ENCODE measurements at places on chromosomes 5 and 9. TPM values are rescaled to one million over a fixed set of nuclear protein-coding genes. Genes with fewer than 3 reads are reported as not detected.

IL13 gene
- not detected for total RNA-seq

ALDOB gene
- not detected for total RNA-seq

- peaks cover 6% of the 10 kb centered on the region for H3K27me3 ChIP-seq
- H3K4me1 ChIP-seq: no peaks in the 10 kb centered on the region
- no peak for DNase-seq
- no peak overlapping the region for H3K27ac ChIP-seq
- no peak overlapping the region for H3K4me3 ChIP-seq
These were observed 120.3 kb upstream of the FTMT start for GRCh38 chr5:121731377-121731776.

- no peak overlapping the region for H3K4me3 ChIP-seq
- DNase-seq: no peak
- H3K36me3 ChIP-seq: no peaks in the 10 kb centered on the region
- H3K27me3 ChIP-seq: peaks cover 23% of the 10 kb centered on the region
These were observed 50.3 kb upstream of the GADD45G start for GRCh38 chr9:89554307-89555035.

DNA sequence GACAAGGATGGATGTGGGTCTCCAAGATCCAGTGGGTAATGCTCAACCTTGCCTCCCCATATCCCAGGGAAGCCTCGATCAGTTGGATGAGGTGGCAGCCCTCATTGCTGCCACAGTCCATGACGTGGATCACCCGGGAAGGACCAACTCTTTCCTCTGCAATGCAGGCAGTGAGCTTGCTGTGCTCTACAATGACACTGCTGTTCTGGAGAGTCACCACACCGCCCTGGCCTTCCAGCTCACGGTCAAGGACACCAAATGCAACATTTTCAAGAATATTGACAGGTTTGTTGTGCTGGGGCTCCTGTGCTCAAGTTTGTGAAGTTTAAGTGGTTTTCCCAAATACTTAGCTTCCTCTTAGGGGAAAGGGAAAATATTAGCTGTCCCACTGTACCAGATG lies 74.0 kb downstream of the WDR41 start:
- no peak overlapping the region for H3K4me3 ChIP-seq
- H3K27ac ChIP-seq: peak overlapping the region; percentile 92
- DNase-seq: no peak
- no peaks in the 10 kb centered on the region for H3K27me3 ChIP-seq

- H3K27me3 ChIP-seq: no peaks in the 10 kb centered on the region
- no peak for DNase-seq
These were observed 265.3 kb downstream of the DOCK8 start for GRCh38 chr9:479971-480350.

Measured in chondrocyte (in vitro differentiated cells).